ENCODE measurements at places on chromosomes 16 and 17.
A peak's percentile ranks its signal among the peaks of the same experiment; 100 is the strongest.

DNA sequence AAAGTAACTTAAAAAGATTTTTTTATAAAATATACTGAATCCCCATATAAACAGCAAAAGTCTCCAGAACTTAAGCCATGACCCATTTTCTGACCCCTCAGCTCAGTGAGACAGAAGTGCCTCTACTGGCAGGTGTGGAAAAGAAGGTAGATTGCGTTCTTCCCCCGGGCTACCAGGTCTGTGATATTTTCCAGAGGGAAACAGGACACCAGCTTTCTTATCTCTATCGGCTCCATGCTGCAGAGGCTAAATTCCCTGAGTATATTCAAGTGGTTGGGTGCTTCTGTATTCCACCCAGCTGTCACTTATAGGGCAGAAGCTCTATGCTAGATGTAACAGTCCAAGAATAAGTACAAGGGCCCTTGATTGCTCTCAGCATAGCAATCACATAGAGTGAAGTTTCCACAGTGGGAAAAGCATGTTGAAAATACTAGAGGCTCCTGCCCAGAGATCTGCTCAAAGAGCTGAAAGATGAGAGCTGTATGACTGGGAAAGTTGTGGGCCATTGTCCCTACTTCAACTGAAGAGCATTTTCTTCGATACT, 687.3 kb downstream of the CDH11 start:
- DNase-seq: no peak

- DNase-seq: no peak
Observed at GRCh38 chr16:53053967-53054669, 673 bp upstream of the CHD9 start.

DNA sequence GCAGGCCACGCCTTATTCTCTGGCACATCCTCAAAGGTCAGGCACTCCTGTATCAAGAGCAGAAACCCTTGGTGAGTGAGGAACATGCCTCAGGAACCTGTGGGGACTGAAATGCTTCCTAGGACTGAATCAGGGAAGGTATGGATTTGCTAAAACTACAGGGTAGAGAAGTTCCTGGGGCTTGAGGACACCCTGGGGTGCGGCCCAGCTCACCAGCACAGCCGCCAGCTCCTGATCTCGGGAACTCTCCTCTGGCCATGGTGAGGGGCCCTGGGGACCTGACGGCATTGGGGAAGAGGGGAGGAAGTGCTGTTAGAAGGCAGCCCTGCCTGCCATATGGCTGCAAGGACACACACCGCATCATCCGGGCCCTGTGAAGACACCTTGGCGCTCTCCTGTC, 7.5 kb downstream of the ZSCAN10 start:
- no peak for DNase-seq

DNA sequence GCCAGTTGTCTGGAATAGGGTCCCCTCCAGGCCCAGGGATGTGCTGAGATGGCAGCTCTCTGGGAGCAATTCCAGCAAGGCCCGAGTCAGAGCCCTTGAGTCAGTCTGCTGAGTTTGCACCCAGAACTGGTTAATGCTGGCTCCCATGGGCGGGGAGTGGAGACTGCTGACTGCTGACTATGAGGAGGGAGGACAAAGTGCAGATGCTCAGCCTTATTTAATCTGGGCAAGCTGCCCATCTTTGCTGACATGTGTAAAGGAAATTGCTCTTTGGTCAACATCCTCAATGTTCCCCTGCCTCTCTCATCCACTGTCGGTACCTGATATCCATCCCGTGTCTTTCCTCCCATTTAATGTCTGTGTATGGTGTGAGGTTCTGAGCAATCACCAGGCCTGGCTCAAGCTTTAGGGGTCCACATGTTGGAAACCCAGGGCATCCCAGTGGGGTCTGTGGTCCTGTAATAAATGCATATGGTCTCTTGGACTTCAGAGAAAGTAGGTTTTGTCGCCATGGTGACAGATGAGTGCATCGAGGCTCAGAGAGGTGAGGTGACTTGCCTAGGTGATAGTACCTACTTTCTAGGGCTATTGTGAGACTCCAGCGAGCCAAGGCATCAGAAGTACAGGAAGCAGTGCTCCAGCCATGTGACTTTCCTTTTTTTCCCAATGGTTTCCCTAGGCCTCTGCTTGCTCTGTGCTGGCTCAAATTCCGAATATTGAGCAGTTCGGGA, 20.0 kb upstream of the RNF135 start:
- no peak for DNase-seq

DNA sequence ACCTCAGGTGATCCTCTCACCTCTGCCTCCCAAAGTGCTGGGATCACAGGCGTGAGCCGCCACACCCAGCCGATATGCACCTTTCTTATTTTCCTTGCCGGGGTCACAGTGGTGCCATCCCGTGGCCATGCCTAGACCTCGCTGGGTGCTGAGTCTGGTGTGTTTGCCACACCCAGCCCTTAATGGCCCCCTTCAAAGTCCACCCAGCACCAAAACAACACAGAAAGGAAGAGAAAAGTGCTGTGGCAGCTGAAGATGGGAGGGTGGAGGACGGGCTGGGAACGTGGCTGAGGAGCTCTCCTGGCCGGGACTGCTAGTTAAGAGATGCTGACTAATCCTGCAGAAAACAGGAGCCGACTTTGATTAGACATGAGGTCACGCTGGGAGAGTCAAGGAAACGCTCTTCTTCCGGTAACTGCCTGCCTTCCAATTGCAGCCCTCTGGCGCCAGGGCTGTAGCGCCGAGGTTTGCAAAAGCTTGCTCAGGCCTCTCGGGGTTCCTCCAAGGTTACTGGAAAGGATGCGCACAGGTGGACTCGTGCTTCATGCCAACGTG, 10.9 kb downstream of the SLC43A2 start:
- peak; percentile 49 for DNase-seq

- no peak for DNase-seq
Observed at GRCh38 chr17:65402513-65403496, 158.6 kb downstream of the AXIN2 start.

DNA sequence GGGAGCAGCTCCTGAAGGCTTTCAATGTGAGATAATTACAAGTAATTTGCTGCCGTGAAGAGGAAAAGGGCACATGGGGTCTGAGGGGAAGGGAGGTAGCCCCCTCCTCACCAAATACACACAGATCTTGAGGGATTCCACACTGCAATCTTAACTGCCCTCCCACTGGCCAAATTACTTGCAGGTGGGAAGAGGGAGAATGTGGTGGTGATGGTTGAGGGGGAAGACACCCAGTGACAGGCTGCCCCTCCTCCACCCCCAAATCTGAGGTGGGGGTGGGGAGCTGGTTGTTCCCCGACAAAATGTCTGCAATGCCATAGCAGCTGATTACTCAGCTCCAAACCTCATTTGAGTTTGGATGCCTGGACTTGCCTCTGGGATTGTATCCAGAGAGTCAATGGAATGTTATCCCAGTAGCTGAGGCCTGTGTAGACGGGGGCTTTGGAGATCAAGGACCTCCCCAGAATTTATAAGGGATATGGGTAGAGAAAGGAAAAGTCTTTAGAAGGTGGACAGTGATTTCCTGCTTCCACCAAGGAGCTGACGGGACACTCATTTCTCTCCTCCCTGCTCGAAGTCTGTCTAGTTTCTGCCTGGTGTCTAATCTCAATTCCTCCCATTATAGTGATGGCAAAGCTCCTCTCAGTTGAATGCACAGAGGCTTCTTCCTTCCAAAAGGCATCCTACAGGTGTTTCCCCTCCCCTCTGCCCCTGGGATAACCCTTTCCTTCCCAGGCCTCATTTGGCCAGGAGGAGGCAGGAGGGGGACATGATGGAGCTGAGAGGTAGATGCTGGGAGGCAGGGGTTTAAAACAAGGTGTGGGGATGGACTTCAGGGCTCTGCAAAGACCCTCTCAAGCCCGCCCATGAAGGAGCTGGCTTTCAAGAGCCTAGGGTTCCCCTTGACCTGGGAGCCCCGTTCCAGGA, 8.7 kb downstream of the DLX4 start:
- no peak for DNase-seq

DNA sequence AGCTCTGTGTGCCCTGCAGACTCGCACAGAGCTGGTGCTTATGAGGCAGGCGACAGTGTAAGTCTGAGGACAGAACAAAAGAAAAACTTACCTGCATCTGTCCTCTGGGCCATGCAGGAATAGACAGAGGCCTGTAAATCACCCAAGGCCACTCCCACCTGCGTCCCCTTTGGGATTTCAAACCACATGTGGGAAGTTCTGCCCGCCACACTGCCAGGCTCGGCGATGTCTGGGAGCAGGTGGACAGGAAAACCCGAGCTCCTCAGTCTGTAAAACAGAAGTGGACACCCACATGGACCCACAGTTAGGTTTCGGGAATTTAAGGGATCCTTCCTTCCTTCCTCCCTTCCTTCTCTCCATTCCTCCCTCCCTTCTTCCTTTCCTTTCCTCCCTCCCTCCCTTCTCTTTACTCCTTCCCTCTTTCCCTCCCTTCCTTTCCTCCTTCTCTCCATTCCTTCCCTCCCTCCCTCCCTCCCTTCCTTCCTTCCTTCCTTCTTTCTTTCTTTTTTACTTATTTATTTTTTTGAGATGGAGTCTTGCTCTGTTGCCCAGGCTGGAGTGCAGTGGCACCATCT, 12.0 kb upstream of the TRPV1 start:
- DNase-seq: no peak

- DNase-seq: no peak
Observed at GRCh38 chr16:11205754-11206581, 50.0 kb downstream of the SOCS1 start.

- DNase-seq: no peak
Observed at GRCh38 chr17:1126250-1126797, 53.5 kb downstream of the ABR start.

DNA sequence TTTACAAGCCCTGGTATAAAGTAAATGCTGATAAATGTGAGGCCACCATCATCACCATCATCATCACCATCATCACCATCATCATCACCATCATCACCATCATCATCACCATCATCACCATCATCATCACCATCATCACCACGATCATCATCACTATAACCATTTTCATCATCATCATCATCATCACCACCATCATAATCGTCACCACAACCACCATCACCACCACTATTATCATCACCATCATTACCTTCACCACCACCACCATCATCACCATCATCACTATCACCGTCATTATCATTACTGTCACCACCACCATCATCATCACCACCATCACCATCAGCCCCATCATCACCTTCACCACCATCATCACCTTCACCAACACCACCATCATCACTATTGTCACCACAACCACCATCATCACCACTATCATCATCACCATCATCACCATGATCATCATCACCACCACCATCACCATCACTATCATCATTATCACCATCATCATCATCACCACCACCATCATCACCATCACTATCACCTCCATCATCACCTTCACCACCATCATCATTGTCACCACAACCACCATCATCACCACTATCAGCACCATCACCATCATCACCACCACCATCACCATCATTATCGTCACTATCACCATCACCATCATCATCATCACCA, 16.6 kb upstream of the ZNF469 start:
- DNase-seq: no peak

GRCh38 chr17:59746849-59747445, 39.5 kb downstream of the VMP1 start:
- DNase-seq: peak; percentile 30

DNA sequence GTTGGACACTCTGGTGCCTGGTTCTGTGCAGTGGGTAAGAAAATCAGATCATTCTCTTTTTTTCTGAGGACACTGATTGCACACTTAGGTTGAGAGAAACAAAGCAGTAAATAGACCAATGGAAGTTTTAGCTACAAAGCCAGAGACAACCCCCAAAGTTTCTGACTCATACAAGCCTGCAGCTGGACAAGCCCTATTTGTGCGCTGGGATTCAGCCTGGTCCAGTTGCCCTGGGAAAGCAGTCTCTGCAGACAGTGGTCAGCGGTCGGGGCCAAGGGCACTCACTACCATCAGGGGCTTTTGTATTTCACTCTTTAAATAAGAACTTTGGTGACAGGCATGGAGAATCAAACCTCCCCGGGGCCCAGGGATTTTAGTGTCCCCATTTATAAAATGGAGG, 6.0 kb upstream of the RHBDL3 start:
- DNase-seq: no peak

DNA sequence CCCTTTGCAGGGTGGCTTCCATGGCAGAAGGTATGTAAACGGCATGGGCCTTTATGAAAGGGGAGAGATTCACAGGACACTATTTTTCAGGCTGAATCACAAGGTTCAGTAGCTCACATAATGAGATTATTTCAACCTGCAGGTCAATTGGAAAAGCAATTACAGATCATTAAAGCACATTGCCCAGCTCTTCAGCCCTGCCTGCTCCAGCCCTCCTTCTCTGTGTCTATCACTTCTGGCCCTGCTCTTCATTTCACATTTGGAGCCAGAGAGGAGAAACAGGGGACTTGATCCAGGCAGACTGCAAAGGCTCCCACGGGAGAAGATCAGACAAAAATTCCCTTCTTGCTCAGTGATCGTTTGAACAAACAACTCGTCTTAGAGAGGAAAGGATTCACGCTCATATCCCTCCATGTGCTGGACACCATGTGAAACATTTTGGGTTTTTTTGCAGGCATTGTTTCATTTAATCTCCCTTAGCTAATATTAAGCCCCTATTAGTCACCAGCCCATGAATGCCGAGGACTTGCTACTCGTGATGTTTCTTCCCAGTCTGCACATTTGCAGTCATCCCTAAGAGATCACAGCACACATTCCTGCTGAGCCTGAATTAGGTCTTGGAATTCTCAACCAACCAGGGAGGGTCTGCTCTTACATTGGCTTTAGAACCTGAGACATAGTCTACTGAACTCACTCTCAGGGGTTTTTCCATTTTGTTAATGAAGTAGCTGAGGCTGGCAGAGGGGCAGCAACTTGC, 443.9 kb upstream of the CCL2 start:
- DNase-seq: no peak

- DNase-seq: no peak
Observed at GRCh38 chr17:49549311-49549605, 26.4 kb upstream of the NXPH3 start.

DNA sequence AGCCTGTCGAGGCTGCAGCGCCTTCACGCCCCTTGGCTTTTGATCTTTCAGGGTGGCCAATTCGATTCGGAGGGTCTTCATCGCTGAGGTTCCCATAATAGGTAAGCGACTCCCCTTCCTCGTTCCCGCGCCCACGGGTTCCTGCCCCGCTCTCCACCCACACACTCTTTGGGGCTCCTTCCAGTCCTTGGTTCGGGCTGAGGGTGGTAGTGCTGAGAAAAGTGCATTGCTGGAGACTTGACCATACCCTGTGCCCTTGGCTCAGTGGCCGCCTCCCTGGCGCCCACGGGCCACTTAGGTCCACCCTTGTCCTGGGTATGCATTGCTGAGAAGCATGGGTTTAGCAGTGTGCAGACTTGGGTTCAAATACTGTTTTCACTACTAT, 491 bp downstream of the POLR2C start:
- DNase-seq: no peak

Measured in RWPE1 (cell line).